ENCODE measurements at places on chromosomes 11 and 22. TPM values are rescaled to one million over a fixed set of nuclear protein-coding genes. Genes with fewer than 3 reads are reported as not detected.

DNA sequence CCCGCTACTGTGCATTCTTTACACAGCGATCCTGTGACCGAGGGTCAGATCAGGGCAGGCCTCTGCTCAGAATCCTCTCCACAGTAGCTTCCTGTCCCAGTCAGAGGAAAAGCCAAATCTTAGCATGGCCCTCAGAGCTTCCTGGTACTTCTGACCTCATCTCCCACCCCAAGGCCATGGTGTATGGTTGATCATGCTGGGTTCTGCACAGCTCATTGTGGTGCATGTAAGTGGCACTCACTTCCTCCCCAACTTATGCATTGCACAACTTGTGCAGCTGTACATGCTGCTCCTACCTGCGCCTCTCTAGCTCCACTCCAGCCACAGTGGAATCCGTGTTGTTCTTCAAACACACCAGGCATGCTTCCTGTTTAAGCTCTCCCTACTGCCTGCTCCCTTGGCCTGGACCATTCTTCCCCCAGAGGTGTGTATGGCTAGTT lies 20.3 kb downstream of the BMAL1 start:
- DNase-seq: no peak

The FJX1 gene
- total RNA-seq: 38.3 TPM

The GPR83 gene
- total RNA-seq: not detected

The WT1 gene
- 6.4 TPM for total RNA-seq

GRCh38 chr11:120578596-120579154 lies 67.1 kb downstream of the GRIK4 start:
- no peak for DNase-seq

GRCh38 chr11:75507571-75507970 lies 18.2 kb downstream of the GDPD5 start:
- DNase-seq: no peak

The NRGN gene
- 0.46 TPM for total RNA-seq

- DNase-seq: no peak
These were observed 75.4 kb downstream of the AASDHPPT start for GRCh38 chr11:106152824-106153223.
